Fibroblast of villous mesenchyme (primary cell): ENCODE measurements at places on chromosomes 1 and 21.

- DNase-seq: no peak
Observed at GRCh38 chr1:8332806-8333205, 14.9 kb downstream of the SLC45A1 start.

GRCh38 chr1:221439747-221440501, 302.0 kb downstream of the DUSP10 start:
- DNase-seq: peak; percentile 98

- no peak for DNase-seq
Observed at GRCh38 chr1:46697053-46697452, 21.9 kb downstream of the EFCAB14 start.

DNA sequence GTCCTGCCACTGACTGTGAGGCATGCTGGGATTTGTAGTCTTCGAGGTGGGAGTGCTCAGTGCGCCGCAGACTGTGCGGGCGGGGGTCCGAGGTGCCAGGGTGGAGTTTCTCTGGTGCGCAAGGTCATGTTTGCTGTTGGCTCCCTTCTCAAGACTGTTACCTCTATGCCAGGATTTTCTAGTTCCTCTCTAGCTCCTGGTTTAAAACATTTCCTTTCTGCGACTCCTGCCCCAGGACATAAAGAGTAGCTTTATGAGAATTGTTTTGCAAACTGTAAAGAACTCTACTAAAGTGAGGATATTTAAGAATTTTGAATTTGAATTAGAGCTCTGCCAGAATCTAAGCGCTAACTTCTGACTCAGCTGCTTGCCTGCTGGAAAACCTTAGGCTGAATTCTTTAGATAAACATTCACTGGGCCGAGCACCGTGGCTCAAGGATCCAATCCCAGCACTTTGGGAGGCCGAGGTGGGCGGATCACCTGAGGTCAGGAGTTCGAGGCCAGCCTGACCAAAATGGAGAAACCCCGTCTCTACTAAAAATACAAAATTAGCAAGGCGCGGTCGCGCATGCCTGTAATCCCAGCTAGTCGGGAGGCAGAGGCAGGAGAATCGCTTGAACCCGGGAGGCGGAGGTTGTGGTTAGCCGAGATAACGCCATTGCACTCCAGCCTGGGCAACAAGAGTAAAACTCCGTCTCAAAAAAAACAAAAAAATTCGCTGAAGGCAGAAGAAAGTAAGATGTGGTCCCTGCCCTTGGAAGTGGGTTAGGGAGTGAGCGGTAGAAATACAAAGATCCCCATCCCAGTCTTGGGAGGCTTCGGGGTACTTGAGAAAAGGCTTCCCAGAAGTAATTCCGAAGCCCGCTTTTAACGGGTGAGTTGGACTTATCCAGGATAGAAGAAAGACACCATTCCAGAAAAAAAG, 992 bp upstream of the USP48 start:
- peak; percentile 98 for DNase-seq

DNA sequence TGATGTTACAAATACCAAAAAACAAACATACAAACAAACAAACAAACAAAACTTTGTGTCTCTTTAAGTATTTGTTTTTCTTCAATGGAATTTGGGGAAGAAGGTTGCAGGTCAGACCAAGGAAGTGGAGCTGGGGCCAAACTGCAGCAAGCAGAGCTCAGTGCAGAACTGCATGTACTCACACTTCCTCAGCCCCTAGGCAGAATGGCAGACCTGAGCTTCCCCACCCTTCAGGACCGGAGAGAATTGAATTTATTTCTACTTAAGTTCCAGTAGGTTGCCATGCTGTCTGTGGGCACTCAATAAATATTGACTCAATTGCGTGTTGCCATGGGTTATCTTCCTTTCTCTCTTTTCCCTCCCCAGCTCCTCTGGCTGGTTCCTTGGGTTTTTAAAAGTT, 173.6 kb downstream of the PTGER3 start:
- DNase-seq: no peak
